ENCODE measurements at places on chromosomes 13 and 19.

- no peak for DNase-seq
These were observed 492.4 kb downstream of the DACH1 start for GRCh38 chr13:71374471-71375049.

GRCh38 chr13:24865163-24865953 is 101.4 kb downstream of the RNF17 start:
- DNase-seq, result no peak

- DNase-seq, result no peak
These were observed 783.4 kb upstream of the ARGLU1 start for GRCh38 chr13:107351305-107351704.

DNA sequence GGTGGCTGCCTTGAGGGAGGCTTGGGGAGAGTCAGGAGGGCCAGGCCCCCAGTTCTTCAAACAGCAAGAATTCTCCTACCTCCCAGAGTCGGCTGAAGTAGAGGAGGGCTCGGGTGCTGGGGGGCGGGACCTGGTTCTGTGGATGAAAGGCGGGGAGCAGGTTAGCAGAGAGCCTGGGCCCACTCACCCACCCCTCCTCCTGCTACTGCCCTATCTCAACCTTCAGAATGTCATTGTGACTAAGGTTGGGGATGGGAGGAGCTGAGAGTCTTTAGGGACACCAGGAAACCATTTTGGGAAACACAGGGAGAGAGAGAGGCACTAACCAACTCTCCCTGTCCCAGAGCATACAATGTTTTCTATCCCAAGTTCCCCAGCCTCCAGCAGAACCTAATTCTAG is 10.7 kb downstream of the DMKN start:
- no peak for DNase-seq

GRCh38 chr19:57583521-57584416 is at the start of gene ZIK1:
ZIK1 (plus strand) TSS chr19:57584145; CDS start chr19:57584357, 212 bp downstream.
- peak; percentile 74 for DNase-seq

DNA sequence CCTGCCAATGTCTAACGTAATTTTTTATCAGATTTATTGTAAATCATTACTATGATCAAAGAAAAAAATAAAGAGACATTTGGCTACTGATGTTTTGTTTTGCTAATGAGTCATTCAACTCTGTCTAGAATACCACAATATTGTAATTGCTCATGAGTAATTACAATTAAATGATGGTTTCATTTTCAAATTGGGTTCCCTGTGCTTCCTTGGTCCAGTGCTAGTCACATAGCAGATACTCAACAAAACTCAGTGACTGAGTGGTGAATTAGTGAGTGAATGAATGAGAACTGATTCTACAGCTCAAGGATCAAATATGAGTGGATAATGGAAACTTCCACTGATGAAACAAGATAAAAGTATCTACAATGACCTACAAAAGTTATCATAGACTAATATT is 304.7 kb downstream of the POU4F1 start:
- no peak for DNase-seq

- no peak for DNase-seq
These were observed 17.3 kb downstream of the DHRS12 start for GRCh38 chr13:51786425-51787265.

DNA sequence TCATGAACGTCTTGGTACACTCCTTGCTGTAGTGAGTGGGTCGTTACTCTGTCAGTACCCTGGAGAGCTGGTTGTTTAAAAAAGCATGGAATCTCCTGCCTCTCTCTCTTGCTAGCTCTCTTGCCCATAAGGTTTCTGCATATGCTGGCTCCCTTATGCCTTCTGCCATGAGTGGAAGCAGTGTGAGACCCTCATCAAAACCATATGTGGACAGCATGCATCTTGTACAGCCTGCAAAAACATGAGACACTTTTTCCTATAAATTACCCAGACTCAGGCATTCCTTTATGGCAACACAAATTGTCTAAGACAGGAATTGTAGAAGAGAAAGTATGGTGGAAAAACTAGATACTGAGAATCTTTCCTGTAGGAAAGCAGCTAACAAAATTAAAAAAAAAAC is 516.3 kb downstream of the SLITRK6 start:
- no peak for DNase-seq

DNA sequence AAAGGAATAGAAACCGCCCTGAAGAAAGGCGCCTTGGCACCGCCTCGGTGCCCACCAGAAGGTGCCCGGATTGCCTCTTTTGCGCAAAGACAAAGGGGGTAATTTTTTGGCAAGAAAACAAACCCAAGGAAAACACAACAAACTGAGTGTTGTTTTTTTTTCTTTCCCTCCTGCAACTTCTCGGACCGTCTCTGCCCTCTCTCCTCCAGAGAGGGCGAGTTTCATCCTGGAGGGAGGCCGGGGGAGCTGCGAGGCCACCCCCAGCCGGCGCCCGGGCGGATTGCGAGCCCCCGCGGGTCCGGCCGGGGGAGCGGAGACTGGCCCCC is 2.3 kb downstream of the ZNF536 start:
- no peak for DNase-seq

GRCh38 chr13:107438251-107438650 is 777.1 kb downstream of the LIG4 start:
- no peak for DNase-seq

DNA sequence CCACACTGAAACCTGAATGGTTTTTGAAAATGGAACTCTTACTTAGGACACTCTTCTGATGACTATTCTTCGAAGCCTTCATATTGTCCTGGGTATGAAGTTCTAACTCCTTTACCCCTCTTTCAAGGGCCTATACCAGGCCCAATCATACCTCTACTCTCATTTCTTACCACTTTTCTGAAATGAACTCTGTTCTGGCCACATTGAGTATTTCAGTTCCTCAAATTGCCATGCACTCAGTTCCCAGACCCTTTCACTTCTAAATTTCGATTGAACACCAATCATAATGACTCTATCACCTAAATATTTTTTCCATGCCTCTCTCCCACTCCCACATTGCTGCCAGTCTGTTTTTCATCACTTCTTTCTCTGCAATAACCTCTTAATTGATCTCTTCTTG is 53.7 kb downstream of the LACC1 start:
- no peak for DNase-seq

- no peak for DNase-seq
These were observed 316.0 kb downstream of the FOXO1 start for GRCh38 chr13:40350283-40350992.

- no peak for DNase-seq
These were observed 60.5 kb downstream of the SPATA13 start for GRCh38 chr13:24221007-24221406.

DNA sequence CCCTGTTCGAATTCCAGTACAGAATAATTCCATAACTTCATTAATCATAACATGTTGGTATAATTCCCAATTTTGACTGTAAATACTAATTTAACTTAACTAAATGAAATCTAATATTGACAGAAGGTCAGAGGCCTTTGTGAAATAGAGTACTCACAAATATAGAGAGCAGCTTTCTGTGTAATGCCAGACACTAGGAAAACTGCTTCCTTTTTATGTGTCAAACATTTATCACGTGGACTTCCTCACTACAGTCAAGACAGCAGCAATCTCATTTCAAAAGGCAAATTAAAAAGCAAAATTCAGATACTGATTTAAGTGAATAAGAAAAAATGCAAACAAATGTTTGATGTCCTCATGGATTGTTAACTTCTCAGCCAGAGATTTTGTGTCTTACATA is 13.1 kb downstream of the ITM2B start:
- no peak for DNase-seq

DNA sequence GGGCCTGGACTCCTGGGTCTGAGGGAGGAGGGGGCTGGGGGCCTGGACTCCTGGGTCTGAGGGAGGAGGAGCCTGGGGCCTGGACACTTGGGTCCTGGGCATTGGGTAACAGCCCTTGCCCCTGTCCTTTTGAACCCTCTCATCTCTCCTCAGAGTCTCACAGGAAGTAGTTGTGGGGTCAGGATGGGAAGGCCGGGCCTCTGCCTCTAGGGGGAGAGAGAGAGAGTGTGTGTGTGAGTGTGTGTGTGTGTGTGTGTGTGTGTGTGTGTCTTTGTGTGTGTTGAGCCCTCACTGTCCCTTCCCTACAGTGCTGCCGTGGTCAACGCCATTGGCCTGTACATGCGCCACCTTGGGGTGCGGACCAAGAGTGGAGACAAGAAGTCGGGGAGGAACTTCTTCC is 10.9 kb downstream of the ARHGEF1 start:
- no peak for DNase-seq

DNA sequence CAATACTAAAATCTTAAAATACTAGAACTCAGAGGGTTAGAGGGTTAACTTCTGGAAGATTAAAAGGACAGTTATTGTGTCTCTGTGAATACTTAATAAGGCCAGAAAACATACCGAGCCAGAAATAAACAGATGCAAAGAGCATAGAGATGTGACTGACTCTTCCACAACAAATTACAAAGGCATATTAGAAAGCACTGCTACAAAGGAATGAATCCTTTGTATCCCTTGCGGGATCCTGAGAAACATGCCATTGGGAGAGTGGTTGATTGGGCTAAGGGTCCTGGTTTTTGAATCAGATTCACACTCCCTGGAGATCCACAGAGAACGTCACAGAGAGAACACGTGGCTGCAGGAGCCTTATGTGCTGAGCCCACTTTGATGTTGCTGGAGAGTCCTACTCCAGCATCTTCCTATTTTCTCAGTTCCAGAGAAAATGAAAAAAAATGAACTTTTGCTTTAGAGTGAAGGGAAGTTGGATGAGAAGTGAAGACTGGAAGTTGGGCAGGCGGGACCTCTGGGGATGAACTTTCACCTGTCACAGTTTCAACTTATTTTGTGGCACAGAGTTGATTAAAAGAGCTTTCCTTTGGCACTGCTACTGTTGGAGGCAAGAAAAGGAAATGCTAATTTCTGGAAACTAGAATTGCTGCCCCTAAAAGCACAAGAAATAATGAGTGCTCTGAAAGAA is 309.9 kb downstream of the DCT start:
- no peak for DNase-seq

DNA sequence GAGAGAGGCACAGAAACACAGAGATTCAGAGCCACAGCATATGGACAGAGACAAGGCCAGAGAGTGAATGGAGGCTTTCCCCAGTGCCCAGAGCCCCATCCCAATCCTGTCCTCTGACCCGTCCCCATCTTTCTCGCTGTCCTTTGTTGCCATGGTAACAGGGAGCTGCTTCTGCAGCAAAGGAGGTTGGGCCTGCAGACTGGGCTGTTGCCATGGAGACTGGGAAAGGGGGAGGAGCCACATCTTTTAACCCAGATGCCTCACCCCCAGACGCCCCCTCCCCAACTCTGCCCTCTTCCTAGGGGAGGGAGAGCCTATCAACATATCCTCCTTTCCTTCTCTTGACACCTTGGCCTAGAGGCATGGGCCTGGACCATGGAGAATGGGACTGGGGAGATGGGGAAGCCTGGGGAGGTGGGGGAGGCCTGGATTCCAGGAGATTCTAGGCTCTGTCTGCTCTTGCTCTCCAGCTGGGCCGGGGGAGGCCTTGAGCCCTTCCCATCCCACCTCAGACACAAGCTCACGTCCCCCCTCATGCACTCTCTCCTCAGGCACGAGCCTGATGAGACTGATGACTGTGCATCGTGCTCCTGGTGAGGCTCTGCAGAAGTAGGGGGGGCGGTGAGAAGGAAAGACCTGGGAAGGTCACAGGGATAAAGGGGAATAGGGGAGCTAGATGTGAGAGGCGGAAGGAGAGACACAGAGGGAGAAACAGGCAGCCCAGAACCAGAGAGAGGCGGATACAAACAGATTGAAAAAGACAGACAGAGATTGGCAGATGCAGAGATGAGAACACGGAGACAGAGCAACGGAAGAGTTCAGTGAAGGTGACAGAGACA is 2.1 kb upstream of the ATP1A3 start:
- no peak for DNase-seq

DNA sequence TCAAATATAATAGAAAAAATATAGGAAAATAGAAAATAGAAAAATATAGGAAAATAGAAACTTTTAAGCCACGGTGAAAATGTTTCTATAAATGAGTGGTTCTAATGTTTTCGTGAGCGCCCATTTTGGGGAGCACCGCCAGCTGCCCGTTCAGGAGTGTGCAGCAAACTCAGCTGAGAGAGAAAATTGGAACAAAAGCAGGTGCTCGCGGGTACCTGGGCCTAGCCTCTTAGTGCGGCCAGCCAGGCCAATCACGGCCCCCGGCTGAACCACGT is 204 bp upstream of the PDX1 start:
- no peak for DNase-seq

DNA sequence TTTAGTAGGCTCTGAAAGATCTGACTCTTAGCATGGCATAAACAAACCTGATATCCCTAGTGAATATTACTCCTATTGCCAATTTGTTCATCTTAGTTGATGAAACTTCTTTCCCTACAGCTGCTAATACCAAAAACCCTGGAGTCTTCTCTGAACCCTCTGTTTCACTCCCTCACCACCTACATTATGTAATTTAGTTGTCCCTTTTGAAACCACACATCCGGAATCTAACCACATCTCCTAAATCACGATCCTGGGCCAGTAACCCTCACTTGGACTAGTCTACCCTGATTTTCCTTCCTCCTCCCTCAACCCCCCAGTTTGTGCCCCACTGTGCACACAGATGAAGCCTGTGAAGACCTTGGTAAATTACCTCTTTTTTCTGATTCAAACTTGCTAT is 1.2 kb downstream of the ZNF256 start:
- DNase-seq, result no peak

GRCh38 chr13:99386911-99387788 is 80.0 kb upstream of the GPR183 start:
- DNase-seq, result peak; percentile 77

DNA sequence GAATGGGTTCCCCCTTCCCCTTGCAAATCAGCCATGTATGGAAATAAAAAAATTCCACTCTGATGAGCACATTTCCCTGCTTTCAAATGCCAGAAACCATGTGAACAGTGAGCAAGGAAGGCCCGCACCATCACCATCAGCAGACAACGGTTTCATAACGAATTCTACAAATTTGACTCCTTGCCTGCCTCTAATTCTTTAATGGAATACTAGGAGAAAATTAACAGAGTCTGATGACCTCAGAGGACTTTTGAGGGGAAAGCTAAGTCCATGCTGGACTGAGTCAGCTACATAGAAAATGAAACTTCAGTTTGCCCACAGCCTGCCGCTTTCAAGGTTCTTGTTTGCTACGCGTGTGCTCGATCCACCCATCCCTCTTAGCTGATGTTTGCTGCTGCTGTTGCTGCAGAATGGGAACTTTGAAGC is 46.7 kb upstream of the KL start:
- no peak for DNase-seq

DNA sequence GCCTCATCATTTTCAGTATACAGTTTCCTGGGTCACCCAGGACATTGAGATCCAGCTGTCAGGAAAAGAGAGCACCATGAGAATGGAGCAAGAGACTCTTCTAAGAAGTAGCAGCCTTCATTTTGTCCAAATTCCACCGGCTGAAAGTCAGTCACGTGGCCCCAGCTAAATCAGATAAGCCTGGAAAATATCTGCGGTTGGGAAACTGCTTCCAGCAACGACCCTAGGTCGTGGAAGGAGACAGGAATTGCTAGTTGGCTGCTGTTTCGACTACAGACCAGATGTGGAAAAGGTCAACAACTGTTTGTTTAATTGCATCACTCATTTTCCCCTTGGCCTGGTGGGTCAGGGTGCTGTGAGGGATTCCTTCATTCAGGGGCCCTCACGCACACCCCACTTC is 107.0 kb downstream of the ZNF536 start:
- DNase-seq, result no peak

- no peak for DNase-seq
These were observed 233.9 kb downstream of the ABCC4 start for GRCh38 chr13:95067303-95067702.

Measured in stimulated activated CD8-positive, alpha-beta memory T cell treated with anti-CD3 and anti-CD28 coated beads, Interleukin-4, amount 100 ng/mL, for 24 hours (primary cell).